ENCODE measurements at places on chromosomes 2 and 18. TPM values are rescaled to one million over a fixed set of nuclear protein-coding genes. Genes with fewer than 3 reads are reported as not detected.

The CHRNA1 gene
- polyA plus RNA-seq: 0.41 TPM

The FRZB gene
- not detected for polyA plus RNA-seq

The TSPYL6 gene
- polyA plus RNA-seq: not detected

The CFAP53 gene
- not detected for polyA plus RNA-seq

The GALNT13 gene
- not detected for polyA plus RNA-seq

The RETREG2 gene
- polyA plus RNA-seq: 62.8 TPM

The GKN1 gene
- polyA plus RNA-seq: not detected

The HOXD10 gene
- polyA plus RNA-seq: not detected

The DPYSL5 gene
- polyA plus RNA-seq: not detected

The C2orf78 gene
- polyA plus RNA-seq: not detected

The KCNJ3 gene
- polyA plus RNA-seq: not detected

The GPR35 gene
- 0.24 TPM for polyA plus RNA-seq

The DSG1 gene
- not detected for polyA plus RNA-seq

The SLC4A3 gene
- not detected for polyA plus RNA-seq

- no peak for DNase-seq
Measured at GRCh38 chr18:56565551-56566345, 72.6 kb downstream of the TXNL1 start.

- no peak for DNase-seq
Measured at GRCh38 chr2:42261518-42262195, 92.5 kb downstream of the EML4 start.

- no peak for DNase-seq
Measured at GRCh38 chr2:230885463-230886130, 20.9 kb downstream of the ITM2C start.

- no peak for DNase-seq
Measured at GRCh38 chr2:104794441-104794840, 59.5 kb upstream of the POU3F3 start.

GRCh38 chr2:206804326-206804725 is 38.9 kb downstream of the FASTKD2 start:
- DNase-seq: no peak

- DNase-seq: no peak
Measured at GRCh38 chr2:140861666-140862065, 1269.2 kb downstream of the LRP1B start.

GRCh38 chr2:172135446-172135845 is 32.7 kb upstream of the DLX2 start:
- no peak for DNase-seq

DNA sequence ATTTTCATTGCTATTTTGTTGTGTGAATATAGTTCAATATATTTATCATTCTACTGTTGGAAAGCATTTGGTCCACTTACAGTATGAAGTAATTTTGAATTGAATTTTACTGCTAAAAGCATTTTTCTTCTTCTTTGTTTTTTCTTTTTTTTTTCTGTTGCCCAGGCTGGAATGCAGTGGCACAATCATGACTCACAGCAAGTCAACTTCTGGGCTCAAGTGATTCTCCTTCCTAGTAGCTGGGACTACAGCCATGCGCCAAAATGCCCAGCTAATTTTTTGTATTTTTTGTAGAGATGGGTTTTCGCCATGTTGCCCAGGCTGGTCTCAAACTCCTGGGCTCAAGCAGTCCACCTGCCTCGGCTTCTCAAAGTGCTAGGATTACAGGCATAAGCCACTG is 2.4 kb upstream of the ETAA1 start:
- DNase-seq: no peak

DNA sequence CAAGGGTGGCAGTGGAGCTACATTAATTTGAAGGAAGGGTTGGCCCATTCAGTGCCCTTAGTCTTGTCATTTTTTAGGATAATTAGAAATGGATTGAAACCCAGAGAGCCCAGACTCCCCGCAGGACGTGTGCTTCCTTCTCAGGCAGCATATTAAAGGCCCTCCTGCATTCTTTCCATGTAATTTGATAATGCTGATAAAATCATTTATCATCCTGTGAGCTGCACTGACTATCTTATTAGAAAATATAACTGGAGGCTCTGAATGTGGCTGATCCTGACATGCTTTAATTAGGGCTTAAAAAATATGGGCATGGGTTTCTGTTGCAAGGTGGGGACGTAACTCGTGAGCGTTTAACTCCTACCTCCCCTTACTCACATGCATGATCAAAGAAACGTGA is 148.1 kb downstream of the ACKR3 start:
- no peak for DNase-seq

GRCh38 chr2:145599756-145600155 is 1079.8 kb upstream of the ZEB2 start:
- no peak for DNase-seq

- no peak for DNase-seq
Measured at GRCh38 chr2:167187978-167188967, 300.0 kb downstream of the XIRP2 start.

- DNase-seq: no peak
Measured at GRCh38 chr2:236633775-236634560, 64.3 kb downstream of the ACKR3 start.

DNA sequence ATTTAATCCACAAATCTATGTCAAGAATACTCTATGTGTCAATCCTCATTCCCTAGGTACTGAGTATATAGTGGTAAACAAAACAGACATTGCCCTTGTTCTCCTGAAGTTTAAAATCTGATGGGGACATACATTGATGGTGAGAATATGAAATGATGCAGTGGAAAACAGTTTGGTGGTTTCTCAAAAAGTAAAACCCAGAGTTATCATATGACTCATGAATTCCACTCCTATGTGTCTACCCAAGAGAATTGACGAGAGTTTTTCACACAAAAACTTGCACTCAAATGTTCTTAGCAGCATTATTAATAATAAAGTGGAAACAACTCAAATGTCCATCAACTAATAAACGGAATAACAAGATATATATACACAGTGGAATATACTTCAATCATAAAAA is 586.7 kb downstream of the CCDC85A start:
- no peak for DNase-seq

- DNase-seq: no peak
Measured at GRCh38 chr2:9114458-9114857, 92.2 kb upstream of the ASAP2 start.

GRCh38 chr2:174383796-174384195 is 11.7 kb upstream of the SCRN3 start:
- DNase-seq: no peak

DNA sequence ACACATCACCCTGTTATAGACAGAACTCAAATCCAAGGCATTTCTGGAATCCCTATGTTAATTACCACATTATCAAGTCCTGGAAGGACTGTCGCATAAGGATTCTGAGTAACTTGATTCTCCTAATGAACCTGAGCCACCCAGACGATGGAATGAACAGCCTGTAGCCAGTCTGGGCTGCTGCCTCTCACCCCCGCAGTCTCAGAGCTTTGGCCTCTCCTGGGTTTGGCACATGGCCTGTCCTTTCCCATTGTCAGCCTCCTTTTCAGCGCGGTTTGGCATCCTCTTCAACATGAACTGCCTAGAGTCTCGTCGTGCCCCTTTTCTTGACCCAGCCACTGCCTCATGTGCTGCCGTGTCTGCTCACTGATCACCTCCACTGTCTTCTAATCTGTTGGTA is 147.6 kb downstream of the SLC8A1 start:
- DNase-seq: no peak

GRCh38 chr2:201538025-201538424 is 86.5 kb downstream of the STRADB start:
- no peak for DNase-seq

DNA sequence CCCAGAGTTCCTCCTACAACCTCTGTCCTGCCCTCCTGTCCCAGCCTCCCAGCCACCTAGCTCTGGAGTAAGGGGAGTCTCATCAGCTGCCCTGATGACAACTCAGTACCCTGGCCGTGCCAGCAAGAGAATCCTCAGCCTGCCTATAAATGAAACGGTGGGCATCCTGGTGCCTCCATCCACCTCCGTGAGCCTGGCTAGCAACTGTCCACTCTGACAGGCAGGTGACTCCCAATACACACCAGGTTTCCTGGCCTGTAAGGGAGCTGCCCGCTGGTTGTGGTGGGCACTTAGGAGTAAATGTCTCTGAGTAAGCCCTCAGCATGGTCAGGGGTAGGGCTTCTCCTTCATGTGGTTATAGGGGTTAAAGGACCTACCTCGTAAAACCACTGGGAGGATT is 81.5 kb downstream of the XDH start:
- DNase-seq: no peak

DNA sequence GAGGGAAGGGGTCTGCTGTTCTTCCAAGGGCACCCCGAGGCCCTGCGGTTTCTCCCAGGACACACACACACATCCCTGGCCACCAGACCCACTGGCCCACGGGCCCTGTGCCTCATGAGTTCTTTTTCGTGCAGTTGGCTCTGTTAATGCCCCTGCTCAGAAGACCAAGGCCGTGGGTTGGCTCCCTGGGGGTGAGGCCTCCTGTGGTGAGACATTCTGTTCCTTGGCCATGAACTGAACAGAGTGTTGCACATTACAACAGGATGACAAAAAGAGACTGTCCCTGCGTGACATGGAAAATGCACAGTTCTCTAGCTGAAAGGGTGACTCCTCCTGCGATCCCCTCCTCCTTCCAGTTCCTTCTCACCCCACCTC is 30.7 kb downstream of the SH2D6 start:
- DNase-seq: no peak

- DNase-seq: no peak
Measured at GRCh38 chr18:48803951-48804855, 146.6 kb downstream of the SMAD7 start.

DNA sequence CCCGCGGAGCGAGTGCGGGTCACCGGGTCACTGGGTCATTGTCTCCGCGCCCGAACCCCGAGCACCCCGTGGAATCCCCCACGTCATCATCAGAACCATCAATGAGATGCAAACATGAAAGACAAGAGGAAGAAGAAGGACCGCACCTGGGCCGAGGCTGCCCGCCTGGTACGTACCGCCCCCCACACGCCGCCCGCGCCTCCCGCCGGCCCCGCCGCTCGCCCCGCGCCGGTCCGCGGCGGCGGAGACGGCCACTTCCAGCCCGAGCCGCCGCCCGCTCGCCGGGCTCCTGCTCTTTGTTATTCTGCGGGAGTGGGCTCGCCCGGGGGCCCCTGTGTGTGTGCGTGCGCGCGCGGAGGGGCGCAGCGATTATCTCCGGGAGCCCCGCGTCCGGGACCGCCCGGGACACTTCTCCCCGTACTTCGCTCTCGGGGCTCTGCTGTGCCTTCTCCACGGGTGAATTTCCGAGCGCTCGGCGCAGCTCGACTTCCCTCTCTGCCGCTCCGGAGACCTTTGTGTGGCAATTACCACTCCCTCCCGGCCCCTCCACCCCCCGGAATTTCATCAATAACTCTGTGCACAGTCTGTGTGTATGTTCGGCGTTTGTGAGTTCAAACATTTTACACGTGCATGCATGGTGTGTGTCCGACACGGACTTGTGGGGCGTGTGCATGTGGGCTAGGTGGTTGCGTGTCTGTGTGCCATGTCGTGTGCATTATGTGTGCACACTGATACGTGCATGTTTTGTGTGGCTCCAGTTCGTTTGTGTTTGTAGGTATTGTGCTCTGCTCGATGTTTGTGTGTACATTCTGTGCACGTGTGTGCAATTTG is 714 bp downstream of the ASXL3 start:
- no peak for DNase-seq

DNA sequence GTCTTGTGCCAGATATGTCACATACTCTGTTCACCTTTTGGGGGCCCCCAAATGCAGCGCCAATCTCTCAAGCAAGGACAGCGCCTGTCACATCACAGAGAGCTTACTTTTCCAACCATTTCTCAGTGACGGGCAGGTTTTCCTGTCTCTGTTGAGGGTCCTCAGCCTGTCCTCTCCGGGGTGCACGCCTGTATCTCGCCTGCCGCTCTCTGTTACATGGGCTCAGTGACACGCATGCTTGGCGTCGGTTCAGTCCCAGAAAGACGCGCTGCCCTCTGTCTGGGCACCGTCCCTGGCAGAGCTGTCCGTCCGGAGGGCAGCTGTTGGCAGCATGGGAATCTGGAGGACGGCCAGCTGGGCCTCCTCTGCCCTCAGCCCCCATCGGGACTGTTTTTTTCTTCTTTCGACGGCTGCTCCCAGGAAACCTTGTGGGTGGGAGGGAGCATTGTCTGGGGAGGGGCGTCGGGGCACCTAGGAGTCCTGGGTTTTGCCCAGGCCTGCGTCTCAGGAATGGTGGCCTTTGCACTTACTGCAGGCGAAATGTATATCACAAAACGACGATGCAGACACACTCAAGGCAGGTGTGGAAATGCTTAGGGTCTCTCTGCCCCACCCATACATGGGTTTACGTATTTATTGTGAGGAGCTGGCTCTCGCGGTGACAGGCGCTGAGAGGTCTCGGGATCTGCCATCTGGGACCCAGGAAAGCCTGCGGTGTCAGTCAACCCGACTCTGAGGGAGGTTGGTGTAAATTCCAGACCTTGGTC is 30.9 kb downstream of the RTP5 start:
- no peak for DNase-seq

DNA sequence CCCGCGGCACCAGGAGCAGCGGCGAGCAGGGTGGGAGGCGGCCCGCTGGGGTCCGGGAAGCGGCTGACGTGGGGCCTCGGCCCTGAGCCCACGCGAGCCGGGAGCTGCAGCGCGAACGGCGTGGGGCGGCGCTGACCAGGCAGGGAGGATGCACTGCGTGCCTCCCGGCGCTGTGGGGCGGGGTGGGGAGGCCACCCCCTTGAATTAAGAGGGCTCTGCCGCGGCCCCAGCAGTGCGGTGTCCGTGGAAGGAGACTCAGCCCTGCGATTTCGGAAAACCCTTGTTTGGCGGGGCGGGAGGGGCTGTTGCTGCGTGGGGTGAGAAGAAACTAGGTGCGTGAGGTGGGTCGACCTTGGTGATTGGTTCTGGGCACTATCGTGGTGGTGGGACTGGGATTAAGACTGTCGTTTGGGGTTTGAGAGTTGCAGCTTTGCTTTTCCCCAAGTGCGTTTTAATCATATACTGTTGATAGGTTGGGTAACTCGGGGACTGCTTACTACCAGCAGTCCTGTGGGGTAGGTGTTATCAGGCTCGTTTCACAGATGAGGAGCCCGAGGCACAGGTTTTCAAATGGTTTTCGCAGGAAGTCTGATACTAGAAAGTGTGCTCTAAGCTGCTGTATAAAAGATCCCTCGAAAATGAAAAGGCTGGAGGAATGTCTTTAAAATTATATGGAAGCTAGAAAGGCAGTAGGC is 722 bp downstream of the ACSL3 start:
- peak; percentile 57 for DNase-seq

DNA sequence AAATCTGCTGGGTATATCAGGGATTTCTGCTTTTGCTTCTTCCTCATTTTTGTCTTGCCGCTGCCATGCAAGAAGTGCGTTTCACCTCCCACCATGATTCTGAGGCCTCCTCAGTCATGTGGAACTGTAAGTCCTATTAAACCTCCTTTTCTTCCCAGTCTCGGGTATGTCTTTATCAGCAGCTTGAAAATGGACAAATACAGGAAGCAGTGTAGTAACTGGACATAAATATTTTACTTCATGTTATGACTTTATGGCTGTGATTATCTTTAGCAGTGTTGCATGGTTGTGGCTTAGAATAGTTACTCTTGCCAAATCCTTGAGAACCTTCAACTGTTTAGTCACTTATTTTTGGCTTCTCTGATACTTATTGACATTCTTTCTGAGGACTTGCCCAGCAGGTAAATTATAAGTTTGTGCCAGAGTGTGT is 66.2 kb upstream of the DLX2 start:
- no peak for DNase-seq

All from CD4-positive, CD25-positive, alpha-beta regulatory T cell (primary cell).